Right ventricle myocardium inferior (tissue), 1 donor: ENCODE measurements at places on chromosomes 6 and 20.

DNA sequence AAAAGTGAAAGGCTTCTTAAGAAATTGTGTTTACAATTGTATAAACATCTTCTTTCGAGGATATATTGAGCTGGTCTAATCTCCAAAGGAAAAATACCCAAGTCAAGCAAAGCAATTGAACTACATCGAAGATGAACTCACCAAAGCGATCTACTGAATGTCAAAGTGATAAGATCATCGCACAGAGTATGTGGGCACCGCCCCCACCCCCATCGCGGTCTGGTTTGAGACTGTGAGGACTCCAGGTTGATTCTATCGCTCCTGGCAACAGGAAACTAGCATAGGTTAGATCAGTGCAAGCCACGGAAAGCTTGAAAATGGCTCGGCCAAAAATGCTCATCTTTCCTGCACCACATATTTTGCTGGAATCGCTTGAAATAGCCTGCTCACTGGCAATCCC, 133.2 kb upstream of the RPS6KA2 start:
- no peak for DNase-seq

- no peak for DNase-seq
Observed at GRCh38 chr6:118700531-118700930, 49.1 kb upstream of the CEP85L start.

GRCh38 chr6:44869321-44869897, 458.7 kb upstream of the RUNX2 start:
- no peak for DNase-seq

DNA sequence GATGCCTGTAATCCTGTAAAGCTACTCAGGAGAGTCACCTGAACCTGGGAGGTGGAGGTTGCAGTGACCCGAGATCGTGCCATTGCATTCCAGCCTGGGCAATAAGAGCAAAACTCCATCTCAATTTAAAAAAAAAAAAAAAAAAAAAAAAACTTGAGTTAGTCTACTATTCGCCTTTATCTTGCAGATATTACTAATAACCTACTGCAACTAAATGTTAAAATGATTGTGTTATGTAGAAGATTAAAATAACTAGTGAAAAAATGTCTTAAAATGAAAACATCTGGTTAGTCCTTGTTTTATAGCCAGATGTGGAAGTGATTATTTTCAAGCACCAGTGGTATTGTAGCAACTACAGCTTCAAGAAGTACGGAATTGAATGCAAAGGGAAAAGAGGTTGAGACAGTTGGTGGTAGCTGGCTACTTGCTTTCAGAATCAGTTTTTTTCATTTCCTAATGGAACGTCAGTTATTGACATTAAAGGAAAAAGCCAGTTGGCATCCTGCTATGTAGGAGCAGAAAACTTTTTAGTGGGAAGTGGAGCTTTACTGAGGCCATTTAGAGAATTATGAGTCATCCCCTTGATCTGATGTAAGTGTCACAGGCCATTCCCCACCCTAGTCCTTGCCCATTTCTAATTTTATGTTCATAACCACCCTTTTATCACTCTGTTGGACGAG, 43.8 kb upstream of the DYNLRB1 start:
- no peak for DNase-seq

GRCh38 chr6:111070105-111071005, 16.9 kb upstream of the SLC16A10 start:
- no peak for DNase-seq

DNA sequence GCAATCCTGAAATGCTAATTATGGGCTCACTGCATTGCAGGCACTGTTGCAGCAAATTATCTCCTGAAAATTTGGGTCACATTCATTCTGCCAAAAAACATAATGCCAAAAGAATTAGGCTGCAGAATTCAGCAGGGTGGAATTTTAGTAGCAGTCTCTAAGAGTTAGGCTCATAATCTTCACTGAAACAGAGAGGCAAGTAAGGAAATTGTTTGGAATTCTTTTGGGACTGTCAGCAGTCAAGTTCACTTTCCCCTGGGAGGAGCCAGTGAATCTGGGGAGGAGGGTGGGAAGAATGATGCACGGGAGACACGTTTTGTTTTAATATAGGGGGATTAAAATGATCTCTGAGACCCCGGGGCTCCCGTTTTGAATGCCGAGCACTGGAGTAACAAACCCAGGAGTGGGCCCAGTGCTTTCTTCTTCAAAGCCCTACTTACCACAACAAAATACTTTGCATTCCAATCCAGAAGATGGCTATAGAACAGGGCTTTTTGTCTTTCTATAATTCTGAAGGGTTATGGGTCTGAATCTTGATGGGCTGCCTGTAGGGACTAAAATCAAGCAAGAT, 44.7 kb downstream of the SOBP start:
- DNase-seq: no peak

- no peak for DNase-seq
Observed at GRCh38 chr6:41929924-41930323, 8.6 kb downstream of the BYSL start.

DNA sequence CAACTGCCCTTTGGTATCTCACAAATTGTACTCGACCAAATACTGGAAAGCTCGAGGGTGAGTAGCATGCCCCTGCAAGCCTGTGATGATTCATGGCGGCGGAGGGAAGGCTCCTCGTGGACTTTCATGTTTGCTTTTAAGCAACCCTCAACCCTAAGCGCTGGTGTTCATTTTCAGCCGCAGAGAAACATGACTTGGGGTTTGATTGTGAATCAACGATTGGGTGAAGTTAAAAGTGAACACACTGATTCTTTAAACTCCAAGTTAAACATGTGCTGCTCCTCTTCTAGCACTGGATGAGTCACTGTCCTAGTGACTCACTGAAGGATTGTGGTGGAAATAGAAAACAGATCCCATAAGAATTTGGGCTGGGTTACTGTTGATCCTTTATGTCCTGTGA, 8.3 kb downstream of the CD109 start:
- DNase-seq: no peak

DNA sequence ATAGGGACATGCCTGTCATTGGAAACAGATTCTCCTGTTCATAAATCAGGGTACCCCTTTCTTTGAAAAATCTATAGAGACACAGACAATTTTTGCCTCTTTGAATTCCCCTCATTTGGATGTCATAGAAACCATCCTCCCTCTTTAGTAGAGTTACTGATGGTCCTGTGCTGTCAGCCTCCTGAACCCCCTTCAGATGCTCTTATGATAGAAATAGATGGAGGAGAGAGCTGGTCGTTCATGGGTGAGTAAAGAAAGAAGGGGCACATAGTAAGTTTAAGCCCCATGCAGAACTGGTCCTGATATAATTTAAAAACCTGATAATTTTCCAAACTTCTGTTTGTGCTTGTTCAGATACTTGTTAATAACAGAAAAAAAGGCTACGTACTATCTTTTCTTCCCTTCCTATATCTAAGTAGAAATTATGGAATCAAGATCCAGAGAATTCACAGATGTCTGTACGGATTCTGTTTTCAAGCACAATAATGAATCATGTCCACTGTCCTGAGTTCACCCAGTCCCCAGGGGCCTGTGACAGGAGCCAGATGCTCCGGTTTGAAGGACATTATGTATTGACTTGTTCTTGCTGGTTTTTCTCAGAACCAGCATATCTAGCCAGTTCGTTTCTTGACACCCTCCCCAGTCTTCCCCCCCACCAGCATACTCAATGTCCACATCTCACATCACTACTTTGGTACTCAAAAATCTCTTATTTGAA, 78.1 kb downstream of the NCOA7 start:
- DNase-seq: peak; percentile 82

DNA sequence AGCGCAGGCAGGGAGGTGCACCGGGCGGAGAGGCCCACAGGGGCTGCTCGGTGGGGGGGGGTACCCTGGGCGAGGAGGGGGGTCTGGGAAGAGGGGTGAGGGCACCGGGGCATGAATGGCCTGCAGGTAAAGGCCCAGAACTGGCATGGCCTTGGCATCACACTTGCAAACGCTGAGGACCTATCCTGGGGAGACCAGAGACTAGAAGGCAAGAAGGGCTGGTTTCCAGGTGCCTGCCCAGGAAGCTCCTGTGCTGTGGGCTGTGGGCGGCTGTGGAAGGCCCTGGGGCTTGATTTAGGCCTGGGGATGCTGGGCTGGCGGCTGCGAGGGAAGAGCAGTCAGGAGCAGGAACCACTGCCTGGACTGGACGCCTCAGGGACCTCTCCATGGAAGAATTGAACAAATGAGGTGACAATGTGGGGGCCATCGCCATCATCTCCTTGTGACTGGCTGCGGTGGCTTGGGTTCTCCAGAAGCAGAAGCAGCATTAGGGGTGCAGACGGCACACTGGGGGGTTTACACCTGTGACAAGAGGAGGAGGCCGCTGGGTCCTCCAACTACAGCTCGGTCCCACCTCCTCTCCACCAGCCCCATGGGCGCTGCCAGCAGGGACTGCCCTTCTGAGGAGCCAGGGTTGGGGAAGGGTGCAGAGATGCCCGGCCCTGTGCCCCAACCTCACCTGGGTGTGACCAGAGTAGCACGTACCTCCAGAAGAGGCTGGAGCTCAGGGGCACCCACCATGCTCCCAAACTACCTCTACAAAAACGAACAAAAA, 32.1 kb upstream of the IRF4 start:
- peak; percentile 70 for DNase-seq

DNA sequence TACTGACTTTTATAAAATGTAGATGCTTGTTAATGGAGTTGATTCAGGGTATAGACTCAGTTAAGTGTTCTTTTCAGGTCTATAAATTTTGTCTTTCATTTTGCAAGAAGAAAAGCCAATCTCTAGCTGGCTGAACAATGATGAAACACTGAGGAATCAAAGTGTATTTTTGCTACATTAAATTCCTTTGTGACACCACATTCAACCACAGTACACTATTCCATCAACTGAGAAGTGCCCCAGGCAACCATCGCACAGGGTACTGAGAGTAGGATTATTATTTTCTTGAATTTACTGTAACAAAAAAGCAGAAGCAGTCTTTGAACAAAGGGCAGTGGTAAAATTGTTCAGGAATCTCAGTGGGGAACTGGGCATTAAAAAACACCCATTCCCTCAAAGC, 83.6 kb downstream of the PREP start:
- no peak for DNase-seq

DNA sequence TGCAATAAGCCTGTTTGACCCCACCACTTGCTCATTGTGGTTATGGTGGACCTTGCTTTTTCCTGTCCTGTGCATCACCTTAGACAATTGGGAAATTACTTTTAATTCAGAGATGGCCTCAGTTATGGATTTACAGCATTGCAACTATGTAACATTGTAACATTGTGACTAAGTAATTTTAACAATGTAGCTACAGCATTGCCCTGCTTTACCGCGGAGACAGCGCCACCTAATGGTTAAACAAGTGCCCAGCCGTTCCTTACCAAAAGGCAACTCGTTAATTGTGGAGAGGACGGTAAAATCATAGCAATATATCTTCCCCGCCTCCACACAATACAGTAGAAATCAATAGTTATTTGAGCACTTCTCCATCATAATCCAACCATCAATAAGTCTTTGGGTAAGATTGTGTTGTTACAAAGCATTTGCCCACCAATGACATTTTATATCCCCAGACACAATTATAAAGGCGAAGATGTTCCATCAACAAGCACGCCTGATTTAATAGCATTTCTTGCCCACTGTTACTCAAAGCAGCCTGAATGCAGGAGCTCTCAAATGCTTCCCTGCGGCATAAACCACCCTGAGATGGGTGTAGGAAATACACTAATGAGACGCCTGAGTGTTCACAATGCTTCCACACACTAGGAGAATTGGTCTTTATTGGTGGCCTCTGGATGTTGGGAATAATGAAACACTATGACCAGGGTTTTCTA, 93.7 kb downstream of the PROKR2 start:
- no peak for DNase-seq

DNA sequence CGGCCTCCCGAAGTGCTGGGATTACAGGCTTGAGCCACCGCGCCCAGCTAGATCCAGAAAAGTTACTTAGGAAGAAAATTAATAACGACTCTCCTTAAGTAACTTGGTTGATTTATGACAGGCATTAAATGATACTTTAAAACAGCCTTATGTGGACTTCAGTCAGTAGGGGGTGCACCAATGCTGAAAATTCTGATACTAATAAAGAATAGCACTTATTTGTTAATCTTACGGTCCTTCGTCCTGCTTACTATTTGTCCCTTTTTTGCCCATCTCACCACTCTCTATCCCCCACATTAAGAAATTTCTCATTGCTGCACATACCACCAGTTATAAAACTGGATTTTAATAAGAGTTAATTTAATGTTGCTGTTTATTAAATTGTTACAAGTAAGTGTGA, 12.7 kb upstream of the PRELID3B start:
- DNase-seq: no peak

DNA sequence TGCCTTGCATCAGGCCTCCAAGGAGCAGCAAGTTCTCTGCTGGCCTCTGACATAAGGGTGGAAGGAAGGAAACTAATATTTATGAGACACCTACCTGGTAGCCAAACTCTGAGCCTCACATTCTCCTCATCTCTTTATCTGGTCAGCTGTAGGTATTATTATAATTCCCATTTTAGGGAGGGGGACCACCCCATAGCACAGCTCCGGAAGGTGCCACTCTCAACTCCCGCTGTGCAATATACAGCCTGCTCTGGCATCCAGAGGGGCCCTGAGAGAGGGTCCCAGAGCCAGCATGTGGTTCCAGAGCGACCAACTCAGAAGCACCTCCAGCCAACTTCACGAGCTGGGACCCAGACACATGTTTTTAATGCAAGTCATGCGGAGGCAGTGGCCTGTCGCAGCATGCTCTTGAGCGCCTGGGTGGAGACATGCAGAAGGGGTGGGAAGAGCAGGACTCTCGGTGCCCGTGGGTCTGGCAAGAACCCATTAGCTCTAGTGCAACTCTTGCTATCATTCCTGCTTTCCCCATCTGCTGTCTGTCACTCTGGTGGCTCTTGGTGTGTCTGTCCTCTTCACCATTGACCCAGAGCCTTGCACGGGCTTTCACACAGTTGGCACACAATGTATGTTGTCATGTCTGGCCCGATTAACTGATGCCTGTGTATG, 15.0 kb upstream of the MYMX start:
- no peak for DNase-seq

DNA sequence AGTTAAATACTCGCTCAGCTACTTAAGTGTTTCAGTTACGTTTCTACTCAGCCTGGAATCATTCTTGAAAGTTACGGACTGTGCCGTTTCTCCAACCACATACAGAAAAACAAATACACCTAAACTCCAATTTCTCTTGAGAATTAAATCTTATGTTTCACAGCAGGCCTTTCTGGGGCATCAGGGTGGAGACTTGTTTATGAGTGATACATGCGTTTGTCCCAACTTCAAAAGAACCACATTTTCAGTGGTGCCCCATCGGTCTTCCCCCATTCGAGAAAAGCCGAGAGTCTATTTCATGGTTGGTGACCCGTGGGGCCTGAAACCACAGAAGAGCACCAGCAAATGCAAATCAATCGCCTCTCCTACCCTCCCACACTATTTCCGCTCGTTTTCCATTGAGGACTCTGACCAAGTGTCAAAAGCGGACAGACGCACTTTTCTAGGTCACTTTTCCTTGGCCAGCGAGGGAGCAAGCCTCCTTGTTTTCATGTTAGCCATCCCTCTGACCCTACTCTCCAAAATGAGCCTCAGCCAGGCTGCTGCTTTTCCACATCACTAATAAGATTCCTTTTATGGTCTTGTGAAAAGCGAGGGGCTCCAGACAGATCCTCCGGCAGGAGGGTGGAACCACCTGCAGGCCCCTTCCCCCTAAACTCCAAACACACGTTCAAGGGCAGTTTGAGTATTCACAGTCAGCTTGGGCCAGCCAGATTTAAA, 3.1 kb downstream of the JAG1 start:
- DNase-seq: no peak
